ENCODE measurements at places on chromosomes 16 and 17.
A peak's percentile ranks its signal among the peaks of the same experiment; 100 is the strongest.

DNA sequence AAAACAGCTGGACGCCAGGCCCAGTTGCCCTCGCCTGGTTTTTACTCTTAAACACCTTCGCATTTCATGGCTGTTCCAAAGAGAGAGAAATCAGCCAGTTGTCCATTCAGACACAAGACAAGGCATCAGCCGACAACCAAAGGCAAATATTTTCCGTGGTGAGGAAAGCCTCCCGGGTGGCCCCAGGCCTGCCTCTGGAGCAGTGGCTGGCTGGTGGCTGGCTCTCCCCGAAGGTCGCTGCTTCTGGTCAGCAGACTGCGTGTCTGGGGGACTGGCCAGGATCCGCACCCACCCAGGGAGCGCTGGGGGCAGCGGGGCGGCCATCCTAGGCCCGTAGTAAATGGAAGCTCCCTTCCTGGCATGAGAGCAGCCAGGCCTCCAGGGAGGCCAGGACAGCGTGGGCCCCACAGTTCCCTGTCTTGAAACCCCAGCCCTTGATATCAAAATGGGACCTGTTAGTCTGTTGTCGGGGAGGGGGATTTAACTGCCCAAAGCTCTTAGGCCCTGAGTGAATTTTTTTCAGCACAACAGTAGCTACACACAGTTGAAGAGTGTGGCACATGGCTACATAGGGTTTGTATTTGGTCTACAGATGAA, 57.7 kb downstream of the SREBF1 start:
- DNase-seq = no peak

- no peak for DNase-seq
These were observed 3.0 kb downstream of the LASP1 start for GRCh38 chr17:38872671-38873385.

DNA sequence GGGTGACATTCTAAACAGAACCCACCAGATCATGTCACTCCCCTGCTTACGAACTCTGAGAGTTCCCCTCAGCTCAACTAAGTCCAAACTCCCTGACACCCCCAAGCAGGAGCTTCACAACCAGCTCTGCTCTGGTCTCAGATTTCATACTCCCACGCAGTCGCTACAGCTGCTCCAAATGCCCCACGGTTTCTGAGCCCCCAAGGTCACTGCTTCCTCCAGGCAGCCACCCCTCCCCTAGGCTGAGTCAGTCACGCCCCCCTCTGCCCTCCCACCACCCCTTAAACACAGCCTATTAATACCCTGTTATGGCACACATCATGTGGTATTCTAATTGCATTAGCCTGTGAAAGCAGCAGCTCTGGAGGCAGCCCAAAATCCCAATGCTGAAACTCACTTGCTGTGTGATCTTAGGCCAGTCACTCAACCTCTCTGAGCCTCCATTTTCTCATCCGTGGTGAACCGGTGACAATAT, 51.5 kb downstream of the GSG1L start:
- no peak for DNase-seq

GRCh38 chr17:51064061-51064735, 56.5 kb downstream of the SPAG9 start:
- no peak for DNase-seq

DNA sequence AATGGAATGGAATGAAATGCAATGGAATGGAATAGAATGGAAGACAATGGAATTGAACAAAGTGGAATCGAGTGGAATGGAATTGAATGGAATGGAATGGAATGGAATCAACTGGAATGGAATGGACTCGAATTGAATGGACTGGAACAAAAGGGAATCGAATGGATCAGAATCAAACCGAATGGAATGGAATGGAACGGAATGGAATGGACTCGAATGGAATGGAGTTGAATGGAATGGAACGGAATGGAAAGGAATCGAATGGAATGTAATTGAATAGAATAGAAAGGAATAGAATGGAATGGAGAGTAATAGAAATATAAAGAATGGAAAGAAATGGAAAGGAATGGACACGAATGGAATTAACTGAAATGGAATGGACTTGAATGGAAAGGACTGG, 475.2 kb upstream of the WSB1 start:
- DNase-seq = no peak

DNA sequence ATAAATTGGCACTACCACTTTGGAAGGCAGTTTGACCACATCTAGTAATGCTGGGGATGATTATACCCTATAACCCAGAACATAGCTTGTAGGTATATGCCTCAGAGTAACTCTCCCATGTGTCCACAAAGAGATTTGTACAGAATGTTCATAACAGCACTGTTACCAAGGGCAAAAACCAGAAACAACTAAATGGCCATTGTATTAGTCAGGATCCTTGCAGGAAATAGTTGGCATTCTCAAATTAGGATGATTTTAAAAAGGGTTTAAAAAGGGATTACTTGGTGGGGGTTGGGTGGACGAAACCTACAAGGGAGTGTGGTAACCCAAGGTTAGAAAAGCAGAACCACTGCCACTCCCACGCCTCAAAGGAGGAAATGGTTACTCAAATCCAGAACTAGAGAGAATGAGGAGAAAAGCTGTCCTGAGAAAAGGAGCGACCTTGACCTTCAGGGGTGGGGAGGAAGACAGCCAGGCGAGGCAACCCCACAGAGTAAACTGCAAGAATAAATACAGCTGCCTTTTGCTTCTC, 2.1 kb downstream of the CPPED1 start:
- no peak for DNase-seq

GRCh38 chr16:2519711-2520080, 475 bp upstream of the AMDHD2 start:
- no peak for DNase-seq

DNA sequence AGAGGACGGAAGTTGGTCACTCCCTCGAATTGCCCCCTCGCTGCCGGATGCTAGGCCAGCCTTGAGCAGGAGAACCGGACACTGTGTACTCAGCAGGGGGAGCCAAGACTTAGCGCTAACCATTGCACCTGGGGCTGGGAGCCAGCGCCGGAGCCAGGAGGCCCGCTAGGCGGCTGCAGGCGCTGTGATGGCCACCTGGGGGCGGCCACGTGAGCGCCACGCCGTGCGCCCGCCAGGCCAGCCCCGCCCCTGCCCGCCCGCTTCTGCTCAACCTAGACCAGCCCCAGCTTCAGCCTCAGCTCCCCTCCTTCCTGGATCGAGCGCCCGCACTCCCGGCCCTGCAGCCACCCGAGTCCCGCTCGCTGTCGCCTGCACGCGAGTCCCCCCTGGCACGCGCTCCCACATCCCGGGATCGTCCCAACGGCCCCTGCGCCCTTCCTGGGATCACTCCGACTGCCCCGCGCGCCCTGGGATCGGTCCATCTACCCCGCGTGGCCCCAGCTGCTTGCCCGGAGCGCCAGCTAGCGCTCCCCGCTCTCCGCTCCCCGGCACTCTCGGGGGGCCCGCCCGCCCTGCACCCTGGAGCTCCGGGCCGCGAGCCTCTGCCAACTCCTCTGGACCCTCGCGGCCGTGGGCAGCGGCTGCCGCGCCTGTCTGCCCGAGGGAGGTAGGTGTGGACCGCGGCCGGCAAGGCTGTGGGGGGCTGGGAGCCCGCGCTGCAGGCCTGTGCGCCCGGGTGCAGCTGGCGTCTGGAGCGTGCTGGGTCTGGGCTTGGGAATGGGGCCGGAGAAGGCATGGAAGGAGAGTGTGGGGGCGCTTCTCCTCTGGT, at the start of gene EEF2K:
Gene EEF2K, plus strand, starts transcription at position 266 of the 829 bp plus-strand sequence. CDS start 19,452 bp downstream, outside the sequence.
- DNase-seq = peak; percentile 65

GRCh38 chr16:3645504-3646347, 8.8 kb upstream of the DNASE1 start:
- no peak for DNase-seq

DNA sequence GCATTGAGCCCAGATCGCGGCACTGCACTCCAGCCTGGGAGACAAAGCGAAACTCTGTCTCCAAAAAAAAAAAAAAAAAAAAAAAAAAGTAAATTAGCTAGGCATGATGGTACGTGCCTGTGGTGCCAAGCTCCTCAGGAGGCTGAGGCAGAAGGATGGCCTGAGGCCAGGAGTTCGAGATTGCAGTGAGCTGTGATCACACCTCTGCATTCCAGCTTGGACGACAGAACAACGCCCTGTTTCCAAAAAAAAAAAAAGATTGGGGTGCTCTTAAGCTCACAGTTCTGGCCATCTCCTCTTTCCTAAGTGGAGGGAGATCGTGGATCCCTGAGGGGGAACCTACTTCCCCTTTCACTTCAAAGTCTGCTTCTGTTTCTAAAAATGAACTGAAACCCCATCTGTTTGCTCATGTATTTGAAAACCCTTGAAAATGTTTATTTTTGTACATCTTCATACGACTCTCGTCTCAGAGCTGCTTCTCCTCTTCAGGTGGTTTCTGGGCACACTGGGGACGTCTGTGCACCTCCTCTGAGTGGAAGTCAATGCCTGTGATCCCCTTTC, 138.8 kb downstream of the PRKCA start:
- DNase-seq = no peak

DNA sequence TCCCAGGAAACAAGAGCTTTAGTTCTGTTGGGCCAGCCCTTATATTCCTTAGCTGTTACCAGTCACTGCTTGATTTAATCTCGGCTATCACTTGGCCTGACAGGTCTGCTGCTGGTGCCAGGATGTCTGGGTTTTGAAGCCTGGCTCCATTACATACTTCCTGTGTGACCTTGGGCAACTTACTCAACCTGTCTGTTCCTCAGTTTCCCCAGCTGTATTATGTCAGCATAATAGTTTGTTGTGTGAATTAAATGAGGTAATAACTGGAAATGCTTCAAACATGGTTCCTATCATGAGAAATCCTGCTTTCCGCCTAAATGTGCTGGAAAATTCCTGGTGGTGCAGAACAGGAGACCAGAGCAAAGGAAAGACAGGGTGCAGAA, 50.6 kb upstream of the STH start:
- no peak for DNase-seq

DNA sequence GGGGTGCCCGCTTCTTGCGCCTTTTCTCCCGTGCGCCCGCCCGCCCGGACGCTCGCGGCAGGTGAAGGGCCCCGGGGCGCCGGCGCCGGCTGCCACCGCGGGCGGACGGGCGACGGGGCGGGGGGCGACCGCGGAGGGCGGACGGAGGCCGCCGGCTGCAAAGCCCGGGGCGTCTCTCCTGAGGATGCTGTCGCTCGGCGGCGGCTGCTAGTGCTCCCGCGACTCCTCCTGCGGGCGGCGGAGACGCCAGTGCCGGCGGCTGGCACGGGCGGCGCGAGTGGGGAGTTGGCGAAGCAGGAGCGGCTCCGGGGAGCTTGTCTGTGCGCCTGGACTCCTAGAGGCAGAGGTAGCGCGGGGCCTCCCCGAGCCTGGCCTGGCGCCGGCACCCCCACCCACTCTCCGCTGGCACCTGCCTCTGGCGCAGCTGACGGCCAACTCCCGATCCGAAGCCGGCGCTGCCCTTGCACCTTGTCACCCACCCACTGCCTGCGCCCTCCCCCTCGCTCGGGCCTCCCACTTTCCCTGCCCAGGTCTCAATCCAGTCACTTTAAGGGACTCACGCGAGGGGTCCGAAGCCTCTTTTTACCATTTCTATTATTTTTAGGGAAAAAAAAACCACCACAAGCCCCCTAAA, at the start of gene FAM20A:
Gene FAM20A, minus strand, starts transcription at position 437 of the 634 bp plus-strand sequence. CDS start 701 bp downstream, outside the sequence.
- DNase-seq = no peak

DNA sequence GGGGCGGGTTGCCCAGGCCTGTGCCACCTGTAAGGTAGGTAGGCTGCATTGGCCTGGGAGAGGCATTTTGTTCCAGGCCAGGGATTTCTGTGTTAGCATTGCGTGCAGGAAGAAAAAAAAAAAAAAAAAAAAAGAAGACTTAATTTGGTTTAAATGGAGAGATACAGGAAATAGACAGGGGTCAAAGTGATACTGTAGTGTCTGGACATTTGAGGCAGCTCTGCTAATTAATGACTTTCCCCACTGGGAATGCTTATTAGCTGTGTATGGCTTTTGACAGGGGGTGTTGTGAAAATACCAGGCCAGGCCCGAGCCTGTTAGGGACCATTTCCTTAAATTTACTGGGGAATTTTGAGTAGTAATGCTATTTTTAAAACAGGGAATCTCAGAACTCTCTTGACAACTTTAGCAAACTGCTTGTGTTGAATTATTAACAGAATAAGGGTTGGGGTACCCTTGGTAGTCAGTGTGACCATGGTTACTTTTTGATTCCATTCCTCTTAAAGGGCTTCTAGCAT, 1.0 kb downstream of the MAP2K4 start:
- DNase-seq = peak; percentile 25

Measured in NCI-H1105 treated with DMSO at 0.1 percent for 48 hours (cell line).